Fibroblast of mammary gland (primary cell): ENCODE measurements at places on chromosomes 6 and 20.

DNA sequence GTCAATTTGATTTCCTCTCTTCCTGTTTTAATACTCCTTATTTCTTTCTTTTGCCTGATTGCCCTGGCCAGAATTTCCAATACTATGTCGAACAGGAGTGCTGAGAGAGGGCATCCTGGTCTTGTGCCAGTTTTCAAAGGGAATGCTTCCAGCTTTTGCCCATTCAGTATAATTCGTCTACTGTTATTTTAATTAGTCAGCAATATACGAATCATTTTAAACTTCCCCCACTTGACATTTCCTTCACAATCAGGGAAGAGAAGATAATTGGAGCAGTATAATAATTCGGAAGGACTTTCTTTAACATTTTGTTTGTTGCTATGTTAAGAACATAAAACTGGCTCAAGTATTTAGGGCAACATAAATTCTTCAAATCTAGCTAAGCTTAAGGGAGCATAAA lies 860.3 kb upstream of the SLC35B3 start:
- no peak for DNase-seq

- peak; percentile 53 for DNase-seq
Observed at GRCh38 chr6:34795836-34796425, 4.0 kb downstream of the BLTP3A start.

DNA sequence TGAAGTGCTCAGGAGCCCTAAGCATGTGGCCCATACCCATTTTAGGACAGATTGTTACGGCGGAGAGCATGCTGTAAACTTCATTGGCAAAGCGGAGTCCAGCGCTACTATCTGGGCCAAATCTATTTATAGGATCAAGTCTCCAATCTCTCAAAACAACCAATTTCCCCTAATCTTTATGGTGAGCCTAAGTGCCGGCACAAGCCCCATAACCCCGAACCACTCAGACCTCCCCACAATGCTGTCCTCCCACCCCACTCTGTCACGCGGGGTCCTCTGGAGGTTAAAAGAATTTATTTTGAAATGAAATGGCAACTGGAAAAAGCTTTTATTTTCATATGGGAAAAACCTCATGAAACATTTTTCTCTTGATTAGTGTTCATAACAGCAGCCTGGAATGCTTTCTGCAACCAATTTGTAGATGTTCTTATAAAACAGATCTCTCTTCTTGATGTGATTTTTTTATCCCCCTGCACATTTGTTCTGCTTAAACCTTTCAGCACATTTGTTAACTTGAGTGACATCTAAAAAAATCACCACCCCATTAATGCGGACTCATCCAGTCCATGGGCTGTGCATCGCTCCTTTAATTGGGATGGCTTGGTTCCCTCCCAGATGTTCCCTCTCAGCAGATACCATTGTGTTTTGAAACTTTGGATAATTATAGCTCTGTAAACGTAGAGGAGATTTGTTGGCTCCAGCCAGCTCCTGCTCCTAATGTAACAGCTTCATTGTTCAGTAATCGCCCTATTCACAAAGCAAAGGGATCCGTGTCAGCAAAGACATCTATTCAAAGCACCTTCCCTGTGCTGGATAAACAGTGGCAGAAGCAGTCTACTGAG lies 323.6 kb downstream of the CD83 start:
- DNase-seq: peak; percentile 44

DNA sequence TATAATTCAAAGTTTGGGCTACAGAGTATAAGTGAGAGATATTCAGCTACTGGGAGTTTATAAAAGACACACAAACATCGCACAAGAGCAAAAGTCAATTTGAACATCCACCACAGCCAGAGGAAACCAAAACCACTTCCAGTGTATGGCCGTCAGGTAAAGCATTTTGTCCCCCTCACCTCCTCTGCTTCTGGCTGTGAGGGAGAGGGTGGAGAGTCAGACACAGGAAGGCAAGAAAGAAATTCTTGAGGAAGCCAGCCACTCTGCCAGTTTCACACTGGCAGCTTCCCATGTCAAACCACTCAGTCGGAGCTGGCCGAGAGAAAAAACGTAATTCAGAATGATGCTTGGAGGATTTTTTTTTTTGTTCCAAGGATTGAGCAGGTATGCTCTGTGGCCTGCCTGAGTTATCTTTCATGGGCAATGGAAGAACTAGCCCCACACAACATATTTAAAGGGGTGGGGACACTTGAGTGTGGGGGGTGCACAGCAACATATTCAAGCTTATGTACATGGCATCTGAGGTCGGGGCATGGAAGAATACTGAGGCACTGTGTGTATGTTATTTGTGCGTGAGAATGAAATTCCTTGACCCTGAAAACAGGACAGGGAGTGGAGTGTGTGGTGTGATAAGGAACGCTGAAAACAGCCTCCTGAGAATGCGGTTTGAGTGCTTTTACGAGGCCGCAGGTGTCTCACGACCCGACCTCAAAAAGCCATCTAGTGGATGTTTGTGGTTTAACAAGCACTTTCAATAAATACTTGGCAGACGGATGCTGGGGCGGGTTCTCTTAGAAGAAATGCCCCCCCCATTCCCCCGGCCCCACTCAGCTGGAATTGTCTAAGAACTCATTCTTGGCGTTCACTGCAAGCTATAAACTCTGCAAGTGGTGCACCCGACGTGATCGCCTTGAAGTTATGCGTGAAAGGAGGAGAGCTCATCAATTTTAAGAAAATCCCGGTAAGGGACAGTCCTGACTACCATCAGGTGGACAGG lies 27.5 kb upstream of the ZBTB22 start:
- peak; percentile 75 for DNase-seq

DNA sequence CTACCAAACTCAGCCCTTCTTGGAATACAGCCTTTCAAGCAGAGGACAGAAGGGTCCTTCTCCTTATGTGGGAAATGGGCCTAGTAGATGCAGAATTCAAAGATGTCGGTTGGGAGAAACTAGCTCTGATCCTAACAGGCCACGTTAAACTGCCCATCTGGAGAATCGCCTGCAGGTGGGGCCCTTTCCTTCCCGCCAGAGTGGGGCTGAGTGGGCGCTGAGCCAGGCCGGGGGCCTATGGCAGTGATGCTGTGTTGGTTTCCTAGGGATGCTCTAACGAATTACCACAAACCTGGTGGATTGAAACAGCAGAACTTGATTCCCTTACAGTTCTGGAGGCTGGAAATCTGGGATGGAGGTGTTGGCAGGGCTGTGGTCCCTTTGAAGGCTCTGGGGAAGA lies 9.1 kb downstream of the MAPK13 start:
- no peak for DNase-seq

GRCh38 chr6:53266553-53267090 lies 82.1 kb downstream of the ELOVL5 start:
- no peak for DNase-seq

- DNase-seq: no peak
Observed at GRCh38 chr6:12379181-12379580, 89.0 kb downstream of the EDN1 start.

- no peak for DNase-seq
Observed at GRCh38 chr6:9186148-9186547, 750.8 kb upstream of the SLC35B3 start.

GRCh38 chr6:92150553-92150952 lies 1268.8 kb downstream of the EPHA7 start:
- DNase-seq: no peak

DNA sequence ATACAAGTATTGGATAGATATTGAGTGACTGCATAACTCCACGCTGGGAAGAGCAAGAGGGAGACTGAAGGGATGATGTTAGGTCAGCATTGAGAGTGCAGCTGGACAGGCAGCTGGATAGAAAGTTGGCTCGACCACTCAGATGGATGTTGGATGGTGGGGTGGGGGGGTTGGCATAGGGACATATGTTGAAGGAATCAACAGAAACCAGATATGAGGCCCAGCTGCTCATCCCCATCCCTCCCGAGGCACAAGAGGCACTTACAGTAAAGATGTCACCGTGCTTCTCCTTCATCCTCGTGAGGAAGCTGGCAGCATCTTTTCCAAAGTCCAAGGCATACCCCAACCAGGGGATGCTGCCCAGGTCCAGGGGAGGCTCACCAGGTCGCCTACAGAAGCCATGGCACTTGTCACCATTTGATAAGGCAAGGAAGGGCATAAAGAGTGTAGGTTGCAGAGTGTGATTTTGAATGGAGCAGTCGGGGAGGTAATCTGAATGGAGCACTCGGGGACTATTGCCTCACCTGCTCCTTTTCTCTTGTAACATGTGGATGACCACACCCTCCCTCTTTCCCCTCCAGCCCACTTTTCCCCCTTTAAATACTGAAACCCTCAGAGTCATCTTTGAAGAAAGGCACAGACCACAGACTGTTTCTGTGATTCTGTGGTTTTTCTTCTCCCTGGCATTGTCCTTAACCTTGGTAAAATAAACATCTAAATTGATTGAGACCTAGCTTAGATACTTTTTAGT lies 18.0 kb downstream of the PTGIS start:
- DNase-seq: no peak

- no peak for DNase-seq
Observed at GRCh38 chr6:37535428-37535758, 35.7 kb upstream of the CCDC167 start.

DNA sequence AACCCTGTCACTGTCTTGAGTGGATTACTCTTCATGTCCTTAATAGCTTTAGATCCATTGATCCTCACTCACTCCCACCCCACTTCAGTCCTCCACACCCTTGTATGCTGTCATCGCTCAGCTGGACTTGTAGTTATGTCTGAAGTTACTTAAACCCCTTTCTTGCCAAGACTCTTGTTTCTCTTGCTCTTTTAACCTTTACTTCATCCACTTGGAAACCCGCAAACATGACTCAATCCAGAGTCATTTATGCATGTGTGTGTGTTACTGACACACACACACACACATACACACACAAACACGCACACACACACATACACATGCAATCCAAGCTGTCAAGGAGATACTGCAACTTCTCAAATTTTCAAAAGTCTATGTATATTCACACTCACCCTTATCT lies 341.8 kb downstream of the SYNE1 start:
- peak; percentile 99 for DNase-seq

- no peak for DNase-seq
Observed at GRCh38 chr6:7471171-7471570, 70.3 kb upstream of the DSP start.

GRCh38 chr6:160221918-160222317 lies 36.7 kb downstream of the SLC22A2 start:
- no peak for DNase-seq

GRCh38 chr6:164882236-164882635 lies 427.2 kb downstream of the C6orf118 start:
- no peak for DNase-seq

- DNase-seq: no peak
Observed at GRCh38 chr6:77879527-77879926, 226.7 kb downstream of the MEI4 start.
